Hippocampal formation (tissue), 2 donors: ENCODE measurements at places on chromosomes 3 and 15.

DNA sequence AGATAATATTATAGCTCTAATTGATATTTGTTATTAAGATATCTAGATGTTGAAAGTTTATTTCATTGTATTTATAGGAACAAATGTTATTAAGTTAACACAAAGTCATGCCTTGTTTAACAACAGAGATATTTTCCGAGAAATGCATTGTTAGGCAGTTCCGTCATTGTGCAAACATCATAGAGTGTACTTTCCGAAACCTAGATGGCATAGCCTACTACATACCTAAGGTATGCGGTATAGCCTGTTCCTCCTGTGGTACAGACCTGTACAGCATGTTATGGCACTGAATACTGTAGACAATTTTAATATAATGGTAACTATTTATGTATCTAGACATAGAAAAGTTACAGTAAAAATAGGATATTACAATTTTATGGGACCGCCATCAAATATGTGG, 114.3 kb downstream of the NAALADL2 start:
- no peak for DNase-seq

DNA sequence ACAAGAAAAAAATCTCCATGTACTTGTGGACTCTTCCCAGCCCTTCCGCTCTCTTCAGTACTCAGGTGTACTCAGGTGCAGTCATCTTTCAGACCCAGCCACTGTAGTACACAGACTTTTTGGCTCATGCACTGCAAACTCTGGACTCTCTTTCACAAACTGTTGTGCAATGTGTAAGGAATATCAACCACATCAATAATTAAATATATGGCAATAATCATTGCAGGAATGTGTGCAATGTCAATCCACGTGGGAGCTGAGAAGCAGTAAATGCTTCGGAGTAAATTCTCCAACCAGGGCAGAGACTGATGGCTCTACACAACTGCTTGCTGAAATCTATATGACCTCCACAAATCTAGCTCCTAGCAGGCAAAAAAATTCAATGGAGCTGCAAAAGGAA, 287.3 kb upstream of the COL8A1 start:
- no peak for DNase-seq

- DNase-seq, result no peak
These were observed 3.6 kb downstream of the GALNT15 start for GRCh38 chr3:16177962-16178627.

DNA sequence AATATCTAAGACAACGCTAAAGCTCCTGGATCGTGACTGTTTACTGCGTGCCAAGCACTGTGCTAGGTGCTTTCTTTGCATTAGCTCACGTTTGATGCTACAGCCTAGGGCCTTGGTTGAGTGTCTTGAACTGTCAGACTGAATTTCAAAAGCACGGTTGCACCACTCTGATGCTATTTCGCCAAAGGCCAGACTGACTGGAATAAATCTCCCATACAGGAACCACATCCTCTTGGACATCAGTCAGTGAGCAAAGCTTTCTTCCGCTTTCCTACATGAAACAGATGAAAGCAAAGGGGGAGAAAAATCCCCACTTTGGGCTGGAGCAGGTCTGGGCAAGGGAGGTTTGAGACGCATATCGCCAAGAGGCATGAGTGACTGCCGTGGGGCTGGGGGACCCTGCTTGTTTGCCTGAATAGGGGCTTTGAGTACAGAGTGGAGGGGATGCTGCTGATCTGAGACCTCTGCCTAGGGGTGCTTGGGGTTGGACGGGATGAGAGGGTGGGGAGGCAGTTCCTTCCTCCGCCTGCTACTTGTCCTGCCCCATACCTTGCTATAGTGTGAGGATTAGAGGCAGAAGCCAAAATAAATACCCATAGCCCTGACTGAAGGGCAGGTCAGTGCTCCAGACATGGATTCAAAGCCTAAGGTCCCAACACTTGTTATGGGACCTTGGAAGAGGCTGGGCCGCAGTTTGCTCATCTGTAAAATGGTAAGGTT, 5.3 kb downstream of the FGD5 start:
- DNase-seq, result no peak

- DNase-seq, result no peak
These were observed 87.5 kb upstream of the TGFBR2 start for GRCh38 chr3:30518872-30519271.

DNA sequence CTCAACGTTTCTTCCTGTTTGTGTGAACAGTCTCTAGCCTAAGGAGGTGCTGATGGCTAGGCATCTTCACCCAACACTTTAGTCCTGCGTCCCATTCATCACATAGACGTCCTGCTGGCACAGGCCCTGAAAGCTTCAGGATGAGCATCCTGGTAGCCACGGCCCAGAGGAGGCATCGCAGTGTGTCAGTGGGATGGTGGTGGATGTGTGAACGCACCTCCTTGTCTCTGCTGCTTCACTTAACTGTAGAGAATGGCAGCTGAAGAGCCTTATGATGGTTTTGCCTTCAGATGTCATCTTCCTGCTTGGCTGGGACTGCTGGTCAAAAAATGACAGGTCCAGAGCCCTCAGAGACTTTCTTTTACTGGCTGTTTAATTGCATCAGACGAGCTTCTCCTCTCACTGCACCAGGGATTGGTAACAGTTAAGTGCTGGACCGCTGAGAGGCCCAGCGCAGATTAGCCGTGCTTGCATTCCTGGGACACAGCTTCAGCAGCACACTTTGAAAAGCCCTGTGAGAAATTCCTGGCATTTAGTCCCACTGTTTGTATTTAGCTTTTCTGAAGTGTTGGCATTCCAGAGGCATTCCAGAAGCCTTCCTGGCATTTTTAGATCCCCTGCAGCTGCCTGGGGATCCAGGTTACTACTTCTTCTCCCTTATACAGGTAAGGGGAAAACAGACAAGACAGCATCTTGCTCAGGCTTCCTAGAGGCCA, 132.4 kb upstream of the PLXNA1 start:
- DNase-seq, result no peak

GRCh38 chr3:9679476-9680080, 24.1 kb upstream of the CPNE9 start:
- DNase-seq, result no peak

DNA sequence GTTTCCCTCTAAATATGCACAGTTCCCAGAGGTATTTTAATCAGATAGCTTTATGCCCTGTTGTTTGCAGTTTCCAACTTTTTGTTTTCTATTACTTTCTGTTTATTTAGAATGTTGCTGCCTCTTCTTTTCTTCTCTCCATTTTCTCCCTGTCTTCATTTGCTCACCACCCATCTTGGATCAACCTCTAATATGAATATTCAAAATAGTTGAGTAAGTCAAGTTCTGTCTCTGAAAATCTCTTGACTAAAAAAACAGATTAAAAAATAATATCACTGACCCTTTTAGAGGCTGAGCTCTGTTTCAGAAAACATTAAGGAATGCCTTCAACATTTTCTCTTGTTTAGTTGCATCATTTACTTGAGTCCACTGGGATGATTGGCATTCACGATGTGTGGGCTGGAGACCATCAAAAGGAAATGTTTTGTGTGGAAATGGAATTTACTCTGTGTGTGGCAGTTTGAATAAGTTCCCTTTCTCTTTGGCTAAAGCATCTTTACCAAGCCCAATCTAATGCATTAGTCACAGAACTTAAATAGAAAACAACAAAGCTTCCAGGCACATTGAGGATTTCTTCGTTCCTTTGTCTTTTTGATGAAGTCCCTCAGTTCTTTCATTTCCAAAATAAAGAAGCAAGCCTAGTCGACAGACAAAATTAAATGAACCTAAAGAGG, 633.9 kb upstream of the TGFBR2 start:
- no peak for DNase-seq

DNA sequence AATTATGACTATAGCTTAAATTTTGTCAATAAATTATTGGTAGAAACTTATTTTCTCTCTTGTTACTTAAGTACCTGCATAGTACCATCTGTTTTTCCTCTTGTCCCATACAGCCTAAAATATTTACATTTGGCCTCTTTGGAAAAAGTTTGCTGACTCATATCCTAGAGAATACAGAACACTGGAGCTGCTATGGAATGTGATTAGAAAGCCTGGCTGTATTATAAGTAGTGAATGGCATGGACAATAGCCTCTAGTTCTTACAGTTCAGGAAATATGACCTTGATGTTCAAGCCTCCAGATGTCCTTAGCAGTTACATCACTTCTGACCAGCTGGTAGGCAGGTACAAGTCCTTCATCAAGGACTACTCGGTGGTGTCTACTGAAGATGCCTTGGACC, 28.3 kb downstream of the ST8SIA2 start:
- DNase-seq, result no peak
